DND-41 (cell line): ENCODE measurements at places on chromosomes 1 and 21.

DNA sequence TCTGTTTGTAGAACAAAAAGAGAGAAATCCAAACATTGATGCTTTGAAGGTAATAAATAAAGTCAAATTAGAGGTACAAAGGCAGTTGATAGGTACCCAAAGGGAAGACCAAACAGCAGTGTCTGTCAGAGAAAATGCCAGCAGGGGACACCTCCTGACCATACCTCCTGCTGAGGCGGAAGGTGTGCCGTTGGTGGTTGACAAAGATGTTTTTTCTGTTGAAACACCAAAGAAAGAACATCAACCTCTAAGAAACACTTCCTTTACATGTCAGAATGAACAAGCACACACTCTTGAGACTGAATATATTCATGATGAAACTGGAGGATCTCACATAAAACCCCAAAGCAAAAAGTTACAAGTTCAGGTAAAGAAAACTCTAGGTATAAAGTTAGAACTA, 128.3 kb downstream of the MACF1 start:
- DNase-seq, result no peak

GRCh38 chr1:11142618-11143391, 43.1 kb upstream of the EXOSC10 start:
- DNase-seq, result no peak

DNA sequence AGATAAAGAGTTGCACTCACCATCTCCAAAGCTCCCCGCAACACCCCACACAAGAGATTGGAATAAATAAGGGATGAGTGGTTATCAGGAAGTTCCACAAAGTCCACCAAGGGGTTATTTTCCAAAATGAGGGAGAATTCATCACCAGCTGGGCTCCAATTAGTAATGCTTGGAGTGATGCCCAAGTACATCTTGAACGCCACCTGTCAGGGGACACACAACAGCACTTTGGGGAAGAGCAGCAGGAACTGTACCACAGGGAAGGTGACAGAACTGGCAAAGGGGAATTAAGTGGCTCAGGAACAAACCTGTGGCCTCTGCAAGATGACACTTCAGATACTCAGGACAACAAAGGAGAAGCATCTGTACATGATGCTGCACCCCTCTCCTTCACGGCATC, 11.5 kb downstream of the TRAPPC3 start:
- no peak for DNase-seq

DNA sequence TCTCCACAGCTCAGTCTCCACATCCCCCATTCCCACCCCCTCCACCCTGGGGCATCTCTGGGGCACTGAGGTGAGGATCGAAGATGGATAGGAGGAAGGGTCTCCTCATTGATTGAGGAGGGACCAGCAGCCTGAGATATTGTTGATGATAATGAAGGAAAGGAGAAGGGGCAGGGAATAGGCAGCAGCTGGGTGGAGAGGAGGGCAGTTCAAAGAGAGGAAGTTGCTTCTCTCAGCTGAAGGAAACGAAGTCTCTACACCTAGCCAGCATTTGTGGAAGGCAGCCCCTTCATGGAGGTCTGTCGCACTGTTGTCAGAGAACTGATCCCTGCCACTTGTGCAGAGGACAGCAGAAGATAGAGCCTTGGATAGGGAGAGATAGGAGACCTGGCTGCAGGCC, 5.7 kb downstream of the KNCN start:
- no peak for DNase-seq

GRCh38 chr1:23303524-23303923, 40.6 kb downstream of the HNRNPR start:
- DNase-seq, result no peak

DNA sequence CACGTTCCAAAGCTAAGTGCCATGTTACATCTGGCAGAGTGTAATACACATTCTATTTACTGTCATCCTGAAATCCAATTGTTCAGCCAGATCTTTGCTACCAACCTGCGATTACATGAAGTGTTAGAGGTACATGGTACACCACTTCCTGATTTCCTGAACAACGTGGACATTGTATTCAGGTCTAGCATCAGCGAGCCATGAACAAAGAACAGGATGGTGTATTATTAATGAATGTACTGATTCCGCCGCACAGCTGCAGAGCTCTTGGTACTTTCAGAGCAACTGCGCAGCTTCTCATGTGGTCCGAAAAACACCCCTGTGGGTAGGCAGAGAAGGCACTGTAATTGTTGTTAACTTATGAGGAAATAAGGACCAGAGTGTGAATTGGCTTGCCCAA, 511.4 kb downstream of the AJAP1 start:
- DNase-seq, result no peak

- DNase-seq, result no peak
These were observed 355.2 kb downstream of the VAV3 start for GRCh38 chr1:107609808-107610207.

- no peak for DNase-seq
These were observed 5.2 kb downstream of the TMCO1 start for GRCh38 chr1:165763442-165763841.

DNA sequence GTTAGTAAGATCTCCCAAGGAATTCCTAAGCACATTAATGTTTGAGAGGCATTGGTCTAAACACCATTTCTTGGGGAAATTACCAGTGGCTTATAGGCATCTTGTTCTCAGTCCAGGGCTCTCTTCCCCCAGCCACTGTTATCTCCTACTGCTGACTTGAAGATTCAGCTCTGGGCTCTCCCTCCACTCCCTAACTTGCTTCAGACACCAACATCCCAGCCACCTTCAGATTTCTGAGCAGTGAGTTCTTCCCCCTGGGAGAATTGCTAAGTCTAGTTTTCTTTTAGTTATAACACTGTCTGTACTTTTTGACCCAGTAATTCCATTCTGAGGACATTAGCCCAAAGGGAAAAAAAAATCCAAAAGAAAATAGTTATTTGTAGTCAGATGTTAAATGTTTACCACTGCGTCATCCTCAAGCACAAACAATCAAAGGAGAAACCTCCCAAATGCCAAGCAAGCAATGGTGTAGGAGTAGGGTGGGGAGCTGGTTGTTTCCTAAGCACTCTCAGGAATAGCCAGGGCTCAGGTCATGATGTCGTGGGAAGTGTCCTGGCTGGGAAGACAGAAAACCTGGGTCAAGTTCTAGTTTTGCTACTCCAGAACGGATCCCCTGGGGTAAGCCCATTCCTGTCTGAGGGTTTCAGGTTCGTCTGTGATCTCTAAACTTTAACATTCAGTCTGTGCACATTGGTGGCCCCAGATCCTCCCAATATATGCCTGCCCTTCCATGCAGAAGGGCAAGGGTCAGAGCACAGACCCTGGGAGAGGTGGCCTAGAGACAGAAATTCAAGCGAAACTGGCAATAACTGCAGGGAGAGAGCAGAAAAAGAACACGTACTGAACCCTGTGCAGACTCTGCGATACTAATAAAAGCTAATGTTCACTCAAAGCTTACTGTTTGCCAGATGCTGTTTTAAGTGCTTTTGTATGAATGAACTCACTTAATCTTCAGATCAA, 191.1 kb upstream of the FGGY start:
- no peak for DNase-seq

- no peak for DNase-seq
These were observed 14.3 kb downstream of the PDZK1 start for GRCh38 chr1:145692785-145693443.

- DNase-seq, result no peak
These were observed 41.8 kb downstream of the MACO1 start for GRCh38 chr1:25472471-25472870.
